ENCODE measurements at places on chromosomes 4 and X.
A peak's percentile ranks its signal among the peaks of the same experiment; 100 is the strongest.

DNA sequence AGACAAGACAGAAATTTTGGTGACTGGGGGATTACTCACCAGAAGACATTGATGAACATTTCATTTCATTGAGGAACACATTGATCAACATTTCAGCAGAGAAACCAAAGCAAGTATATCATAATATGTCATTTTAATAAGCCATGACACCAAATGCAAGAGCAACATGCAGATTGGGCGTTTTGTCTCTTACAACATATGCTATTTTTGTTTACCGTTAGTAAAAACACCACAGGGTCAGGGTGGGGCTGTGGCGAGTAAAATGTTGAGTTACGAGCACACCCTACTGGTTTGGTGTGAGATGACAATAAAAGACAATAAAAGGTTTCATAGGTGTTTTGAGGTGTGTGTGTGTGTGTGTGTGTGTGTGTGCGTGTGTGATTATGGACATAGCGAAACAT is 294.5 kb downstream of the PDGFC start:
- no peak overlapping the region for H3K4me3 ChIP-seq
- no peaks in the 10 kb centered on the region for H3K36me3 ChIP-seq
- H3K4me1 ChIP-seq = no peaks in the 10 kb centered on the region

- no peaks in the 10 kb centered on the region for H3K36me3 ChIP-seq
- no peak overlapping the region for H3K4me3 ChIP-seq
- ATAC-seq = peak; percentile 59
Measured at GRCh38 chr4:14152834-14153519, 525.5 kb upstream of the BOD1L1 start.

DNA sequence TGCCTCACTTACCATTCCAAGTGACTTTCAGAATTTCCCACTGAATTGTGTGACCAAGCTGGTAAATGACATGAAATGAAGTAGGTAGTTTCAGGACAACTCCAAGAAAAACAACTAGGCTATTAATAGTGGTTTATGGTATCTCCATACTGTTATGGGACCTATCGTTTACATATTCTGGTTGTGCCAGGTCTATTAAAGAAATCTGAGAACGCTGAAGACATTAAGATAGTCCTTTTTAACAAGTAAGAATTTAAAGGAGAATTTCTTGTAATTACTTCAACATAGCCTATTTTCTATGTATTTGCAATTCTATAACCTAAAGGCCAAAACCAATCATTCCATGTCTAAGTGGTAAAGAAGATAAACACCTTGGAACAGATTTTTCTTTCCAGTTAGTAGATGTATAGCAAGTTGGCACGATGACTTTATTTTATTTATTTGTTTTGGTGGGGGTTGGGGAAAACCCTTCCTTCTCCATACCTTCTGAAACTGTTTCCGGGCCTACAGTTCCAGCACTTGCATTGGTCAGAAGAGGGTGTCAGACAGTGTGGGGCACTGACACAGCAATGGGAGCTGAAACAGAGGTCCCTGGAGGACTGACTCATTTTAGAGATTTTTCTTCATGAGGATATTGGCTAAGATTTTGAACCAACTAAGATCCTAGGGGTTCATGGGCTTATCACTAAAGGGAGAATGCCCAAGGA is 7.6 kb upstream of the DCLK2 start:
- H3K36me3 ChIP-seq = no peaks in the 10 kb centered on the region
- no peak for ATAC-seq
- H3K27ac ChIP-seq = no peak overlapping the region
- no peak overlapping the region for H3K4me3 ChIP-seq
- H3K27me3 ChIP-seq = peaks cover 33% of the 10 kb centered on the region
- no peaks in the 10 kb centered on the region for H3K4me1 ChIP-seq

GRCh38 chrX:139881130-139881529 is 51.7 kb downstream of the ATP11C start:
- H3K27ac ChIP-seq = no peak overlapping the region
- ATAC-seq = no peak

DNA sequence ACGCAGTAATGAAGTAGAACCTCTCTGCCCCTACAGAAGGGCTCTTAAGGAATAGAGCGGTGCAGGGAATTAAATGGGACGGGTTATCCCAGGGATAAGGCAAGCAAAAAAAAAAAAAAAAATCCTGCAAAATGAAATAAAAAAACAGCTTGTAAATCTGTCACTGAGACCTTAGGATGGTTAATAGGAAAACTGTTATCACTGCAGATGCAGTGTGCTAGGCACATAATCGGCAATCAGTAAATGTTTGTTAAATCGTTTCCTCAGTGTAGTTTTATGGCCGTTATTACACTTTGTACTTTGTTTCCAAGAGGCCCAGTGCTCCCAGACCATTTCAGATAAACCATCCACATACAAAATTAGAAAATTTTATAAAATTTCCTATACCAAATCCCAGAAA is 1.0 kb downstream of the HNRNPH2 start:
- no peak for ATAC-seq
- H3K36me3 ChIP-seq = peaks cover 16% of the 10 kb centered on the region
- H3K27me3 ChIP-seq = no peaks in the 10 kb centered on the region
- peak overlapping the region; percentile 94 for H3K27ac ChIP-seq
- H3K4me1 ChIP-seq = peaks cover 34% of the 10 kb centered on the region

DNA sequence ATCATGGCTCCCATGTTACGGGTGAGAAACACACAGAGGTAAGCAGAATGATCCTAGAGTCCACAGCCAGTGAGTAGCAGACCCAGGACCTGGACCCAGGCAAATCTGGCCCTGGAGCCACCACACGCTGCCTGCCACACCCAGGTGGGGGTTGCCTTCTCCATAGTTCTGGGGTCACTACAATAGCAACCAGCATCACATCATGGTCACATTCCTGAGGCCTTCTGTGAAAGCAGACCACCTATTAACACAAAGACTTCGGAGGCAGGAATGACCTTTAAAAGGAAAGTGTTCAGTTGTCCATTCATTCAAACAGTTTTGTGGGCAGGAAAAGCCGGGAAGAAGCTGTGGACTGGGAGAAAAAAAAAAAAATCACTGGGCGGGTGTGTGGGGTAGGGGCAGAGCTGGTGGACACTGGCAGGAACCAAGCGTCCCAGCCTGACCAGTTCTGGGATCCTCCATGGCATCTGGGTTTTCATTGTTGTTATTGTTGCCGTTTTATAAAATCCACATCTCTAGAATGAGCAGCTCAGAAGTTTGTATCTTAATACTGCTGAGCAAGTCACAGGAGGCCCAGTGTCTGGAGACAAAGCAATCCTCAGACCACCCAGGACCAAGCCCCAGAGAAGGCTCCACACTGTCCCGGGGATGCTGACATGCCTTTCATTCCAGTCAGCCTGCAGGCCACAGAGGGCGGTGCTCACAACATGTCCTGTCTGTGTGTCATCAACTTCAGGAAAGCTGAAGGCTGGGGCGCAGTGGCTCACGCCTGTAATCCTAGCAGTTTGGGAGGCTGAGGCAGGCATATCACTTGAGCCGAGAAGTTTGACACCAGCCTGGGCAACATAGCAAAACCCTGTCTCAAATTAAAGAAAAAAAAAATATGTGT is 67.0 kb downstream of the SEL1L3 start:
- H3K4me1 ChIP-seq = peaks cover 25% of the 10 kb centered on the region
- H3K4me3 ChIP-seq = no peak overlapping the region
- no peak overlapping the region for H3K27ac ChIP-seq
- no peaks in the 10 kb centered on the region for H3K27me3 ChIP-seq

DNA sequence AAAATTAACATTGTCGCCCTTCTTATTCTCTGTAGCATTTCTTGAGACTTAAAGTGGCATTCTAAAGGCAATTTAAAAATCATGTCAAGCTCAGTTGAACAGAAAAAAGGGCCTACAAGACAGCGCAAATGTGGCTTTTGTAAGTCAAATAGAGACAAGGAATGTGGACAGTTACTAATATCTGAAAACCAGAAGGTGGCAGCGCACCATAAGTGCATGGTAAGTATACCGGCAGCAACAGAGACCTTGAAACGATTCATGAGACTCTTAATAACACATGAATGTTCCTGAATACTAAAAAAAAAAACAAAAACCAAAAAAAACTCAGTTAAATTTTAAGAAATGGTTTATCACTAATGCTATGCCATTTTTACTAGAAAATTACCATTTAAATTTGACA is 82.4 kb upstream of the HPRT1 start:
- H3K27ac ChIP-seq = no peak overlapping the region
- no peak overlapping the region for H3K4me3 ChIP-seq
- H3K4me1 ChIP-seq = no peaks in the 10 kb centered on the region
- no peak for ATAC-seq
- no peaks in the 10 kb centered on the region for H3K27me3 ChIP-seq
- H3K36me3 ChIP-seq = peaks cover 6% of the 10 kb centered on the region

DNA sequence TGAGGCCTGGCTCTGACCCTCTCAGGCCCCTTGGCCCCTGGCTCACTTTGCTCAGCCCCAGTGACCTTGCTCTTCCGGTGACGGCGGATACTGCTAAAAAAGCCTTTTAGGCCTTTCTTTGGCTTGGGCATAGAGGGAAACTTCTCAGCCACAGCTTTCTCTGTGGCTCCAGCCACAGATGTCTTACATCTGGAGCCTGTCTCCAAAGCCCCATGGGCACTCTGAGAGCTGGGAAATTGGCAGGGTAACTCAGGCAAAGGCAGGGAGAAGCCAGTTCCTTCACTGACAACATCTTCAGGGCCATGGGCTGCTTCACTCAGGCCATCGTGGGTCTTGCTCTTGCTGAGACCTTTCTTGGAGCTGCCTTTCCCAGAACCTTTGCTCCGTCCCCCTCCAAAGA is 12.8 kb downstream of the AMER1 start:
- H3K36me3 ChIP-seq = peaks cover 36% of the 10 kb centered on the region
- ATAC-seq = no peak
- H3K27me3 ChIP-seq = no peaks in the 10 kb centered on the region

GRCh38 chrX:138740341-138740740 is 28.8 kb upstream of the FGF13 start:
- no peak for ATAC-seq
- no peaks in the 10 kb centered on the region for H3K36me3 ChIP-seq
- H3K4me3 ChIP-seq = no peak overlapping the region
- H3K4me1 ChIP-seq = no peaks in the 10 kb centered on the region
- no peak overlapping the region for H3K27ac ChIP-seq
